Activated T-helper 17 cell treated with anti-CD3 and anti-CD28 coated beads, Interleukin-2, amount 50 U/mL, for 72 hours (primary cell): ENCODE measurements at places on chromosomes 1 and 21. TPM values are rescaled to one million over a fixed set of nuclear protein-coding genes. Genes with fewer than 3 reads are reported as not detected.

DNA sequence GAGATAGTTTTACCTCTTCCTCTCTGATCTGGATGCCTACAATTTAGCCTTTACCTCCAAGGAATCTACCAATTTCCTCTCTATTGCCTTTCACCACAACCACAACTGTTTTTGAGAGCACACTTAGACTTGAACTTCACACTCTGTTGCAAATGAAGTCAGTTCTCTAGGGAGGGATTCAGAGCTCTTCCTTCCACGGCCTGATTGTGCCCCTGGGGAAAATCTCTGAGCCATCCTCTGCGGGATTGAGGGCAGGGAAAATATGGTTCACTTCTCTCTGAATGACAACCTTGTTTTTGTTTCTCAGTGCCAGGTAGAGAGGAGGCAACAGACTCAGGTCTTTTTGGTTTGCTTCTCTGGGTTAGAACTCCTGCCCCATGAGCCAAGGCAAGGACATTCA, 35.4 kb upstream of the BCL10 start:
- ATAC-seq, result no peak

VWA5B1 gene
- 0.05 TPM for total RNA-seq

- ATAC-seq, result no peak
Measured at GRCh38 chr1:214573386-214574318, 22.2 kb upstream of the PTPN14 start.

CAMK2N1 gene
- total RNA-seq, result 0.53 TPM

DNA sequence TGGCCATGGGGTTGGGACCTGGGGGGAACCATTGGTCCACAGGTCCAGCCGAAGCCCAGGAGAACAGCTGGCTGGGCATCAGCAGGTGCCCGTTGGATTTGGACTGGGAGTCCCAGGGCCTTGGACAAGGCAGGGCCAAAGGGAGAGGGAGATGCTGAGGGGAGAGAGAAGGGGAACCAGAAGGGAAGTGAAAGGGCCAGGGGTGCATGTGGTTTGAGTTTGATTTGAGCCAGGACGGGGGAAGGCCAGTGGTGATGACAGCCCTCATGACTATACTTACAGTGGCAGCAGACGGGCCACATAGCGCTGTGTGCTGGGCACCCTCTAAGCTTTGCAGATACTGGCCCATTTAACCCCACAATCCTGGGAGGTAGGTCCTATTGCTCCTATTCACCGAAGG, 18.8 kb downstream of the AGRN start:
- peak; percentile 22 for ATAC-seq

CATSPERE gene
- 0.53 TPM for total RNA-seq

SLFNL1 gene
- 0.13 TPM for total RNA-seq

PADI2 gene
- total RNA-seq, result 0.26 TPM

PPM1J gene
- 0.69 TPM for total RNA-seq

DCST2 gene
- 2.2 TPM for total RNA-seq

RYR2 gene
- total RNA-seq, result 0.26 TPM

GRCh38 chr1:97047421-97047793, 325.8 kb downstream of the PTBP2 start:
- ATAC-seq, result no peak

DNA sequence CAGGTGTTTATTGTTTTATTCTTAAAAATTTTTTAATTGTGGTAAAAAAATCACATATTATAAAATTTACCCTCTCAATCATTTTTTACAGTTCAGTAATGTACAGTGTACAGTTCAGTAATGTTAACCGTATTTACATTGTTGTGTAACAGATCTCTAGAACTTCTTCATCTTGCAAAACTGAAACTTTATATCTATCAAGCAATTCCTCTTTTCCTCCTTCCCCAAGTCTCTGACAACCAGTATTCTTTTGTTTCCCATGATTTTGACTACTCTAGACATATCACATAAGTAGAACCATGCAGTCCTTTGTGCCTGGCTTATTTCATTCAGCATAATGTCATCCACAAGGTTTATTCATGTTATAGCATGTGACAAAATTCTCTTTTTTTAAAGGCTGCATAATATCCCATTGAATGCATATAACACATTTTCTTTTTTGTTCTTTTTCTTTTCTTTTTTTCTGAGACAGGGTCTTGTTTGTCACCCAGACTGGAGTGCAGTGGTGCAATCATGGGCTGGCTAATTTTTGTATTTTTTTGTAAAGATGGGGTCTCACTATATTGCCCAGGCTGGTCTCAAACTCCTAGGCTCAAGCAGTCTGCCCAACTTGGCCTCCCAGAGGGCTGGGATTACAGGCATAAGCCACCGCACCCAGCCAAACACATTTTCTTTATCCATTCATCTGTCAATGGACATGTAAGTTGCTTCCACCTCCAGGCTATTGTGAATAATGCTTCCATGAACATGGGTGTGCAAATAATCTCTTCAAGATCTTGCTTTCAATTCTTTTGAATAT, 17.2 kb upstream of the RCSD1 start:
- ATAC-seq, result no peak

- ATAC-seq, result no peak
Measured at GRCh38 chr21:38264571-38264970, 7.8 kb downstream of the KCNJ15 start.

- ATAC-seq, result peak; percentile 75
Measured at GRCh38 chr21:38766987-38767722, 38.6 kb upstream of the ETS2 start.

DNA sequence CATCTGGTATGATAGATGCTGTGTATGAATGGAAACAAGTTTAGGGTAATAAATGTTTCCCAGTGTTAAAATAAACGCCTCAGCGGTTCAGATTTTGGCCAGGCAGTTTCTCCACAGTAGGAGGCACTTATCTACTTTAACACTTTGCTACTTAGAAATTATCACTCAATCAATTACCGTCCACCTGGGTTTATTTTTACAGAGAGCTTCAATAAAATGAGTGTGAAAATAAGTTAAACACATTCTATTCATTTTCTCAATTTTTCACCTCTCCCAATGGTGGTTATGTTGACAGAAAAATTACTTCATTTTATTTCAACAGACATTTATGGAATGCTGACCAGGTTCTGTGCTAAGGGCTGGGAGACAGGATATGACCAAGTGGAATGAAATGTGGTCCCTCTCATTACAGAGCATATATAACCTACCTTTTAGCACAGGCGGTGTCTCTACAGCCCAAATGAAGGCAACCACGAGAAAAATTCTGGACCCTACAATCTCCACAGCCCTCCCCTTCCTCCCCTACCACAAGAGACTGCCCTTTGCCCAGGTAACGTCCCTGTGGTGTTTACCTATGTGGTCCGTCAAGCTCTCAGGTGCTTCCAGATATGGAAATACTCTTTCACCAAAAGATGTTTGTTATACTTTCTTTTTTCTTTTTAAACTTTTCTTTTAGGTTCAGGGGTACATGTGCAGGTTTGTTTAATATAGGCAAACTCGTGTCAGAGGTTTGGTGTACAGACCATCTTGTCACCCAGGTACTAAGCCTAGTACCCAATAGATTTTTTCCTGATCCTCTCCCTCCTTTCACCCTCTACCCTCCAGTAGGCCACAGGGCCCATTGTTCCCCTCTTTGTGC, 105.5 kb downstream of the HLCS start:
- no peak for ATAC-seq

ASTN1 gene
- not detected for total RNA-seq

GRCh38 chr1:202750761-202751160, 40.5 kb upstream of the SYT2 start:
- no peak for ATAC-seq

DNA sequence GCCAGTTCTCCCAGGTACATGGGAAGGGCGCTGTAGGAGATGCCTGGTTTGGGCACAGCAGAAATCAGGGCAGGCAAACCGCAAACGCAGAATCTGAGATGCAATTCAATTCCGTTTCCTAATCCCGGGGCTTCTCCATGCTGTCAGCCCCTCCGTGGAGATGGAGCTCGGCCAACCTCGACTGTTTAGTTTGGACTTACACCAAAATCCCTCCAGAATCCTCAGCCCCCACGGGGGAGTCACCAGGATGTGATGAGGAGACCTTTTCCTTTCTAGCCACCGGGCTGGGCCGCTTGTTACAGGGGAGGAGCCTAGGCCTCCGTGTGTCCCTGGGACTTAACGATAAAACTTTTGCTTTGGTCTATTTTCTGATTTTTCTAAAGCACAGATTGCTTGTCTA, 7.9 kb downstream of the SLC2A7 start:
- ATAC-seq, result no peak

FBLIM1 gene
- total RNA-seq, result not detected

DNA sequence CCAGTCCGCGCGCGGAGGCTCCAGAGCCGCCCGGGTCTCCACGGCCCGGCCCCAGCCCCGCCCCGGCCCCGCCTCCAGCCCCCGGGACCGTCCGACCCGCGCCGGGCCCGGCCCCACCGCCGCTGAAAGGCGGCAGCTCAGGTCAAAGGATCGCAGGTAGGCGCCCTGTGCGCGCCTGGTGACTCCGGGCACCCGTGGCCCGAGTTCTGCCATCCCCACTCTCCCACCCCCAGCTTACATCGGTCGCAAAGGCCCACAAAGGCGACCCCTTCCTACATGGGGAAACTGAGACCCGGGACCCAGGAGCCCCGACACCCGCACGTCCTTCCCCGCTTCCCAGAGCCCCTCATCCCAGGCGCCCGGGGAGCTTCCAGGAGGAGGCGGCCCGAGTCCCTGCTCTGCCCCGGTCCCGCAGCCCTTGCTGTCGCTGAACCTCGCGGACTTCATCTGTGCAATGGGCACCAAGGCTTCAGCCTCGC, at the start of gene TMEM200B:
Gene TMEM200B, minus strand, starts transcription at position 17 of the 479 bp plus-strand sequence. CDS start 2,075 bp downstream, outside the sequence.
- peak; percentile 33 for ATAC-seq

GBP5 gene
- 135 TPM for total RNA-seq

GRCh38 chr1:1989102-1989542, 14.5 kb downstream of the CFAP74 start:
- ATAC-seq, result no peak

DNA sequence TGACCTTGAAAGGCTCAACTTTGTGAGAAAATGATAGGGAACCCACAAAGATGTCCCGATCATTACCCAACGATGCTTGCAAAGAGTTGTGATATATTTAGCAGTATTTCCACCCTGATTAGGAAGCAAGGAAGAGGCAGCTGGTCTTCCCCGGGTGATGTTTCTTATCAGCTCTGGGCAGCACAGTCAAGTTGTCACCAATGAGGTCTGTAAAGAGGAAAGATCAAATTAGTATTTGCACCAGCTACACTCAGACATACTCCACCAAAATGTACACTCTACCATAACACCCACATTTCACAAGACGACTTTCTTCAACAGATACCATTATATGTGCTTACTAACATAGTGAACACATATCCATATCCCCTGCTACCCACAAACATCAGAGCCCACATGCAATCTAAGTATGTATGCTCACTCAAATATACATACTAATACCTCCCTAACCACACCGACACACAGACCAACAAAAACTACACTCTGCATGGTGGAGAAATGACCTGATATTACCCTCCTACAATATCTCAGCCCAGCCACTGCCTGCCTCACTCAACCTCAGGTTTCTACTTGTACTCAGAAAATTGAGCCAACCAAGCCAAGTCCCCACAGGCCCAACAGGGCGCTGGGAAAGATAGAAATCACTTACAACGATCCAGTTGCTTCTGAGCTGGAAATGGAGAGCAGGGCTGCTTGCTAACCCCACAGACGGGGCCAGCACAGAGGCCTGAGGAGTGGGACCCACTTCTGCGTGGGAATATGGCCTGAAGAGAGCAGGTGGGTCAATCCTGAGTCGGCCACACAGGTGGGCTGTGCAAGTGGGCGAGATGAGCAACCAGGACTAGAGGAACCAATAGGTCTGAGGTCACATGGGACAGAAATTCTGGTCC, 4.6 kb upstream of the BTG2 start:
- ATAC-seq, result peak; percentile 2
